H54 (cell line): ENCODE measurements at places on chromosomes 16 and 17.

- no peak for DNase-seq
These were observed 482 bp downstream of the IRF8 start for GRCh38 chr16:85899444-85899843.

DNA sequence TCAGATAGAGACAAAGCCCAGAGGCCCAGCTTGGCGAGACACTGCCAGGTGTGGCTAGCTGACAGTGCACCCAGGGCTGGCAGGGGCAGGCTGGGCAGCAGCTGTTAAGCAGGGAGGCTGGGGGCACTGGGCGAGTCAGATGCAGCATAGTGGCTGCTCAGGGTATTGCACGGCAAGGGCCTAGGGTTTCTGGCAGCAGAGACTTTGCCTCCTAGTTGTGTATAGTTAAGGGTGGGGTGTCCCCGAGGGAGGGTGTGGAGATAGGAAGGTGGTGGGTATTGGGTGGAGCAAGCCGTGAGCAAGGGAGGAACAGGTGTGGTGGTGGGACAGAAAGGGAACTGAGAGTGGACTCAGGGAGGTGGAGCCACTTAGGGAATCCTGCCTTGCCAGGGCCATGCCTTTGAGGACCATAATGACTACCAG lies 66.0 kb downstream of the SMPD3 start:
- no peak for DNase-seq

DNA sequence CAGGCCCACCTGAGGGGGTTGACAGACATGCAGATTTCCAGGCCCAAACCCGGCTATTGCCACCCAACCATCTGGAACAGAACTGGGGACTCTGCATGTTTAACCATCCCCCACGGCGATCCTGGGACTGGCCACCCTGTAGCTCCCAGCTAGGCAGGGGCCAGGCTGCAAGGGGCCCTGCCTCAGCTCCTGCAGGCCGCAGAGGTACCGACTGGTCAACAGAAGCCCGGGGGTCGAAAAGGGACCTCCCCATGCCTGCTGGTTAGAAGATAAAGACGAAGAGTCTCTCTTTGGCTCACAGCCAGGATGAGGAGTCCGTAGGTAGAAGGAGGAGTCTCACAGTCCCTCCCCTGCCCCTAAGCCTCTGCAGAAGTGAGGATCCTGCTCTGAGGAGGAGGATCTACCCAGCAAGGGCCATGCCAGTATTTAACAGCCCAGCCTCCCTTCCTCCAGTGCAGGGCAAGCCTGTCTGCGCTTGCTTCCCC lies 223.4 kb upstream of the TNRC6C start:
- DNase-seq = no peak

DNA sequence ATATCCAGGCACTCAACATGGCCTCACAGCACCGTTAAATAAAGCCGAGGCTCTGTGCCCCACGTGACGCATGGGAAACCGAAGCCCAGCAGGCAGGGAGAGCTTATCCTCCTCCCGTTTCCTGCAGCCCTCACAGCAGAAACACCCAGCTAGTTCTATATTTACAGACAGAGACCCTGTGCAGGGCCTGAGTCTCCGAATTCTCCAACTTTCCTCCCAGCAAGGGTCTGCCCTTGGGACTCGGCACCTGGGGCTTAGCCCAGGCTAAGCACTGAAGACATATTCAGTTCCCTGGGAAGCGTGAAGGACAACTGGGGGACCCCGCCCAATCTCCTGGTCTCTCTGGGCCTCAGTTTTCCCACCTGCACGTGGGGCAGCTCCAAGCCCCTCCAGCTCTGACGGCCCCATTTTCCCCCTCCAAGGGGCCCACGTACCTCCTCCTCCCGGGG lies 29.2 kb downstream of the TRPV3 start:
- DNase-seq = no peak

DNA sequence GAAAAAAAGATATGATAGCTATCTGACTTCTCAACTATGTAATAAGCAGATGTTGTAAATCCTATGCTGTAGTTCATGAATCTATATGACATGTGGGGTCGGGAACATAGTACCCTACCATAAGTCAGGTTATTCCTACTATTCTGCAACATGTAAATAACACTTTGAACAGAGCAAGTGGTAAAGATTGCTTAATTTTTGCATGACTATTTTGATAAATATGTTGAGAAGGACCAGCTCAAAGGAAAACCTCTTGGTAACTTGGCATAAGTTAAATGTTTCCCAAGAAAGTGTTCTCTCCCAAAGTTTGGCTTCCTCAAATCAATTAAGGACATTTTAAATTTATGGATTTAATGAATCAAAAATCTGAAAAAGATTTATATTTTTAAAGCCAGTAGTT lies 62.1 kb downstream of the ABHD15 start:
- DNase-seq = no peak
